ENCODE measurements at places on chromosomes 5 and 9.

DNA sequence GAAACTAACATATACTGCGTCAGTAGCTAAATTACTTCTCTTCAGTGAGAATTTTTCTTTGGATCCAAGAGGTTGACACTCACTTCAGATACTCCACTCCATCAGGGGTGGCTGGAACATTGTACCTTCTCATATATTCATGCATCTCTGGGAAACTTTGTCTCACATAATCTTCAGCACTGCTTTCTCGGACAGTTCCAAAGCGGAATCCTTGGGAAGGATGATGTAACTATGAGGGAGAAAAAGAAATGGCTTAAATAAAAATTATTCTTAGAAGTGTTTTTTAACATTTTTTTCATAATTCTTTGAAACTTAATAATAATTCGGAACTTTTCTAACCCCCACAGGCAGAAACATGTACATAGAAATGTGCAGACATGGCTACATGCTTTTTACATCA lies 33.4 kb upstream of the PPP3R2 start:
- DNase-seq, result no peak

DNA sequence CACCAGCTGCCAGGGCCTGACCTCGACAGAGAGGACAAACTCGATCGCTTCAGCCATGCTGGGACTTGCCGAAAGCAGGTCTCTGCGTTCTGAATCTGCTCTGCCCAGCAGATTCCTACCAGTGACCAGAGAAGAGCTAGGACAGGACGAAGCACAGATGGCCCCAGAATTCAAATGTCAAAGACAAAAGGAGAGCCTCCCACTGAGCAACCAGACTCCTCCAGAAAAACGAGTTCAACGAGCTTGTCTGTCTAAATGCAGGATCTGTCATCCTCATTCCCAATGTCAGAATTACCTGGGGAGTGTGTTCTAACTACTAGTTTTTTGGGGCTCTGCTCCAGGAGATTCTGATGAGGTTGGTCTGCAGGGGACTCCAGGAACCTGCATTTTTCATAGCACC lies 13.4 kb downstream of the AK8 start:
- no peak for DNase-seq

GRCh38 chr9:24487250-24487861 lies 58.3 kb downstream of the IZUMO3 start:
- DNase-seq, result no peak

- DNase-seq, result no peak
Observed at GRCh38 chr5:83353231-83353630, 118.3 kb upstream of the VCAN start.

GRCh38 chr9:135474915-135475314 lies 4.7 kb upstream of the PPP1R26 start:
- peak; percentile 32 for DNase-seq

- no peak for DNase-seq
Observed at GRCh38 chr5:163619273-163619934, 114.0 kb downstream of the MAT2B start.

DNA sequence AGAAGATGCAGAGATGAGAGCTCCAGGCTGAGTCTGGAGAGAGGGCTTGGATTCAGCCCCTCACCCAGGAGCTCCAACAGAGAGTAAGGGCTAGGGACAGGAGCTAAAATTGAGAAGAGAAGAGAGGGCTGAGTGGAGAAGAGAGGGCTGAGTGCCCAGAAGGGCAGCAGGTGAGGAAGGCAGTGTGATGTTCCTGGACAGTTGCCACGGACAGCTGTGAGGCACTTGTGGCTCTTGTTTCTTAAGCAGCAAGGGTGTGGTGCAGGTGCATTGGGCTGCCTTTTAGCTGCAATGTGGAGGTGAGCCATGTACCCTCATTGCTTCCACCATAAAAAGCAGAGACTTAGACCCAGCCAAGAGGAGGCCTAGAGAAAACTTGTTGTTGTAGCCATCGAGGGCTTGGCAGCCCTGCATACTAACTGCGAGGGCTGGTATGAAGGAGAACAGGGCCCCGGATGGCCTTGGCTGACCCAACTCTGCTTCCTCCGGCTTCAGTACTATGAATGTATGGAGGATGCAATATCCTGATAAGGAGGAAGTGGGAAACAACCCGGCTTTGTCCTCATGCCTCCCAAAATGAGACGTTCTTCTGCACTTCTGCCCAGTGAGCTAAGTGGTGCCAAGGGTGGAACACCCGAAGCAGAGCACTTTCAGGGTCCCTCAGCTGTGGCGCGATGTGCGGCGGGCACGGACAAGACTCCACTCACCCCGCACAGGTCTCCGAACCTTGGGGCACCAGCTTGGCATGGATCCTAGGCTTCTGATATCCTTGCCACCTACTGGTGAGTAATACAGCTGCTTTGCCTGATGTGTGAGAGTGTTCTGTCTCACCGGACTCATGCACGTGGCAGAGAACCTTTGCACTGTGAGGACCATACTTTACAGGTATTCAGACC lies 65.2 kb downstream of the LRRC70 start:
- no peak for DNase-seq

DNA sequence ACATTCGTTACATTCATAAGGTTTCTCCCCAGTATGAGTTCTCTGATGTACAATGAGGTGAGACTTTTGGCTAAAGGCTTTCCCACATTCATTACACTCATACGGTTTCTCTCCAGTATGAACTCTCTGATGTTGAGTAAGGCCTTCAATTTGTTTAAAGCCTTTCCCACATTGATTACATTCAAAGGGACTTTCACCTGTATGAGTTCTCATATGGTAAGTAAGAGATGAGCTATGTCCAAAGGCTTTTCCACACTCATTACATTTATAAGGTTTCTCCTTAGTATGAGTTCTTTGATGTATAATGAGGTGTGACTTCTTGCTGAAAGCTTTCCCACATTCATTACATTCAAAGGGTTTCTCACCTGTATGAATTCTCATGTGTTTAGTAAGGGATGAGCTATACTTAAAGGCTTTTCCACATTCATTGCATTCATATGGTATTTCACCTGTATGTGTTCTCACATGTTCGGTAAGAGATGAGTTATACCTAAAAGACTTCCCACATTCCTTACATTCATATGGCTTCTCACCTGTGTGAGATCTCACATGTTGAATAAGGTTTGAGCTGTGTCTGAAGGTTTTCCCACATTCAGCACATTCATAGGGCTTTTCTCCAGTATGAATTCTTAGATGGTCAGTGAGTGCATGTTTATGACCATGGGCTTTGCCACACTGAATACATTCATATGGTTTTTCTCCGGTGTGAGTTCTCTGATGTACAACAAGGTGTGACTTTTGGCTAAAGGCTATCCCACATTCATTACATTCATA lies 13.5 kb downstream of the ZFP37 start:
- DNase-seq, result no peak

DNA sequence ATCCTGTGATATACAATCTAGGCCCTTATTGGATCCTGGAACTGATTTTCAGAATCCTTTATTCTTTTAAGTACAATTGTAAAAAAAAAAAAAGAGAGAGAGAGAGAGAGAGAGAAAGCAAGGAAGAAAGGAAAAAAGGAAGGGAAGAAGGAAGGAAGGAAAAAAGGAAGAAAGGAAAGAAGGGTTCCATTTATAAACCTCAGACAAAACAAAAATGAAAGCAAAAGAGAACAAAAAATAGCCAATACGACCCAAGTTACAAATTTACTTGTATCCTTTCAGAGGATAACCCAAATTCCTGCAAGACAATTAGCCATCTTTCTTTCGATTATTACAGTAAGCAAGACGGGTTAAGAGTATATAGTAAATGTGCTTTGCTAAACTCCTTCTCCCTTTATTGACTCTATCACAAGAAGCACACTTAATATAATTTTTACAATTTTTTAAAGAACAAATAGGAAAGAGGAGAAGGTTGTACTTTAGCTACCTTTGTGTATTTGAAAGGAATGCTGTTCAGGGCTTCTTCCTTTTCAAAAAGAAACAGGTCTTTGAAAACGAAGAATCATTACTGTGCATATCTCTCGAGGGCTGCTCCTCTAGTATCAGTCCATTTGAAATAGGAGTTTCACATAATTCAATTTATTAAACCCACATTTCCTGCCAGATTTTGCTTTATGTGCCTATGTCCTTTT lies 543.3 kb downstream of the RAB3C start:
- DNase-seq, result no peak

- DNase-seq, result no peak
Observed at GRCh38 chr9:92253656-92254055, 39.8 kb downstream of the IARS1 start.

GRCh38 chr5:111680737-111681413 lies 76.1 kb downstream of the NREP start:
- no peak for DNase-seq

- DNase-seq, result no peak
Observed at GRCh38 chr9:13665418-13666066, 386.1 kb upstream of the MPDZ start.

DNA sequence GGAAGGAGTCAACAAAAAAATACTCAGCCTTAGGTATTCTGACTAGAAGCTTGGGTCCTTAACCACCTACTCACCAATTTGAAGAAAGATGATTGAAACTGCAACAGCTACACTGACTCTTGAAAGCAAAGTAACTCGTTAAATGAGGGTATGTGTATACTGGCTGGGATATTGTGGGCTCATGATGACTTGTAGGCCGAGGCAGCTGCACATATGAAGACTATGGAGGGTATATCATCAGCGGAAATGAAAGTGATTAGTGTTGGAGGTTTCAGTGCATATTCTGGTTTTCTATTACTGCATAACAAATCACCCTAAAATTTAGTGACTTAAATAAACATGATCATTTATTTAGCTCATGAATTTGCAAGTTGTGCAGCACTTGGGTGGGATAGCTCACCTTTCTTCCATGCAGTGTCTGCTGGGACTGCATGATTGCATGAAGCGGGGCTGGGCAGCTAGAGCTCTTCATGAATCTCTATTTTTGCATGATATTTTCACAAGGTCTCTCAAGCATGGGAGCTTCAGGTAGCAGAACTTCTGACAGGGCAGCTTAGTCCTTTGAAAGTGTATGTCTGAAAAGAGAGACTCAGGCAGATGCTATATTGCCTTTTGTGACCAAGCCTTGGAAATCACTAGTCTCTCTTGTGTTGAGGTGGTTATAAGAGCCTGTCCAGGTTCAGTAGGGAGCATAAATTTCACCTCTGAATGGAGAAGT lies 96.1 kb upstream of the CDKN2B start:
- DNase-seq, result no peak

DNA sequence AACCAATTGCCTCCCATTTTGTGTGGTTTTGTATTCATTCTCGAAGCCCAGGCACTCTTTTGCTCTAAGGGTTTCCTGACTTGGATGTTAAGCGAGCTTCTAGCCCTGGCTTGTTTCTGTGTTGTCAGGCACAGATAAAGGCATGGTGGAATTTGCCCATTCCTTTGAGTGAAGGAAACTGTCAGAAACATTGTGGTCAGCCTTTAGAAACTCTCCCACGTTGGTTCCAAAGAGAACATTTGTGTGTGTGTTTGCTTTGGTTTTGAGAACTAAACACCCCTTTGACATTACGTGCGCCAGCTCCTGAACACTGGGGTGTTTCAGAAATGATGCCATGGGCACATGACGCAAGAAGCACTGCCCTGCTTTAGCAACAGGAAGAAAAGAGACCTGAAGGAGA lies 320.9 kb downstream of the NTRK2 start:
- DNase-seq, result no peak

GRCh38 chr9:110954822-110955291 lies 83.4 kb downstream of the LPAR1 start:
- DNase-seq, result no peak

GRCh38 chr9:111051400-111051799 lies 13.1 kb upstream of the LPAR1 start:
- no peak for DNase-seq

- no peak for DNase-seq
Observed at GRCh38 chr5:157555037-157555640, 20.4 kb downstream of the ADAM19 start.

- DNase-seq, result no peak
Observed at GRCh38 chr9:18874069-18874468, 158.9 kb downstream of the SAXO1 start.

DNA sequence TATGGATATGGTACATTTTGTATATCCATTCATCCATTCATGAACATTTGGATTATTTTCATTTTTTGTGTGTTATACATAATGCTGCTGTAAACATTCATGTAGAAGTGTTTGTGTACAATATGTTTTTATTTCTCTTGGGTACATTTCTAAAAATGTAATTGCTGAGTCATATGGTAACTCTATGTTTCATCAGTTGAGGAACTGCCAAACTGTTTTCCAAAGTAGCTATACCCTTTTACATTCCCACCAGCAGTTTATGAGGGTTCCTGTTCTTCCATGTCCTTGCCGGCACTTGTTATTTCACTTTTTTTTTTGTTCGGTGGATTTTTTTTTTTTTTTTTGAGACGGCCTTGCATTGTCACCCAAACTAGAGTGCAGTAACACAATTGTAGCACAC lies 54.0 kb upstream of the MCCC2 start:
- no peak for DNase-seq

DNA sequence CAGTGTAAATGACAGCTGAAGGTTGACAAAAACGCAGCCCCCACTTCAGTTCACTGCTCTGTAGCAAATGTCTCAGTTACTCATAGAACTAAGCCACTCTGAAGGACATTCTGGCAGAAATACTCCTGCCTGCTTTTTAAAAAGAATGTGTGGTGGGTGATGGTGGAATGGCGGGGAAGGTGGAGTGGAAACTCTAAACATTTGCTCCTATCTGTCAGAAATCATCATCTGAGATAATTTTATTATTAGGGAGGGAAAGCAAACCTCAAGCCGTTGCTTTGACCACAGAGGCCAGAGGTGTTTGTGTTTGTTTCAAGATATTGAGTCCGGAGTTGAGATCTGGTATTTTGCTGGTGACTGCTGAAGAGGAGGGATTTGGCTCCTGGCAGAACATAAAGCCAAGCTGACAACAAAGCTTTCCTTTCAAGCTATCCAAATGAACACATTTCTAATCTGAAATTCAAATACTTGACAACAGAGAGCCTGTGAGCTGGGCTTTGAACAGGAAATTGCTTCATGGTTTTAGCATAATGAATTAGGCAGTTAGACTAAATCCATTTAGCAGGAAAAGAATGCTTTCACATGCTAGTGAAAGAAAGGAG lies 362.7 kb downstream of the CSNK1G3 start:
- DNase-seq, result no peak

DNA sequence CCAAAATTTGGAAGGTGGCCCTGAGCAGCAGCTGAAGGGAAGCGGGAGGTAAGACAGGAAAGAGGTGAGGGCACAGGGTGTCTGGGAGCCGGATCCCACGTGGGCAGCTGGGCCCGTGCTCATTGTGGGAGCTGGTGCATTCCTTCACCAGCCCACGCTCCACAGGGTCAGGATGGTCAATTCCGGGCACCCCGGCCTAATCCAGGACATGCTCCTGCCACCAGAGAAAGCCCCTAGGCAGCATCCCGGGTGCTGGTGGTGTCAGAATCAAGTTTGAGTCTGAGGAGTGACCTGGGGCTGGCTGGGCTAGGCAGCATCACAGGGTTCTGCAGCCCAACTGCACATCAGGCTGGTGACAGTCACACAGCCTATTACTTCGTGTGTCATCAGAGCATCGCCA lies 7.1 kb upstream of the PDCD6 start:
- no peak for DNase-seq

- DNase-seq, result peak; percentile 30
Observed at GRCh38 chr9:100322954-100323536, 29.7 kb downstream of the TEX10 start.

DNA sequence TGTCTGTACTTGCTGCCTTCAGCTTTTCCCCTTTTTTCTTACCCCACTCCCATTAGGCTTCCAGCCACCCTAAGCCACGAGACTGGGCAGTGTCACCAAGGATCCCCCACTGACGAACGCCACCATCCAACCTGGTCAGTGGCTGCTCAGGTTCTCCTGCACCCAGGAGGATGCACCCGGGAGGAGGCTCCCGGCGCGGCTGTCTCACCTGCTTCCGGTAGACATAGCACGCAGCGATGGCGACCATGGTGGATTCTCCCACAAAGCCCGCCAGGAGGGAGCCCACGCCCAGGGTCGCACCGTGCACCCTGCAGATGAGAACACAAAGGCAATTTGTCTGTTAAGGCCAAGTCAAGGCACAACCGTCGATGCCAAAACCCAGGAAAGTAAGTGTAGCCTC lies 48.1 kb downstream of the OTULIN start:
- no peak for DNase-seq

Measured in CD4-positive, alpha-beta T cell treated with Interleukin-17A for 4 hours (primary cell).